OCI-LY7 (cell line): ENCODE measurements at places on chromosomes 7 and 10.

- DNase-seq = no peak
These were observed 117.9 kb downstream of the HIPK2 start for GRCh38 chr7:139659922-139660316.

DNA sequence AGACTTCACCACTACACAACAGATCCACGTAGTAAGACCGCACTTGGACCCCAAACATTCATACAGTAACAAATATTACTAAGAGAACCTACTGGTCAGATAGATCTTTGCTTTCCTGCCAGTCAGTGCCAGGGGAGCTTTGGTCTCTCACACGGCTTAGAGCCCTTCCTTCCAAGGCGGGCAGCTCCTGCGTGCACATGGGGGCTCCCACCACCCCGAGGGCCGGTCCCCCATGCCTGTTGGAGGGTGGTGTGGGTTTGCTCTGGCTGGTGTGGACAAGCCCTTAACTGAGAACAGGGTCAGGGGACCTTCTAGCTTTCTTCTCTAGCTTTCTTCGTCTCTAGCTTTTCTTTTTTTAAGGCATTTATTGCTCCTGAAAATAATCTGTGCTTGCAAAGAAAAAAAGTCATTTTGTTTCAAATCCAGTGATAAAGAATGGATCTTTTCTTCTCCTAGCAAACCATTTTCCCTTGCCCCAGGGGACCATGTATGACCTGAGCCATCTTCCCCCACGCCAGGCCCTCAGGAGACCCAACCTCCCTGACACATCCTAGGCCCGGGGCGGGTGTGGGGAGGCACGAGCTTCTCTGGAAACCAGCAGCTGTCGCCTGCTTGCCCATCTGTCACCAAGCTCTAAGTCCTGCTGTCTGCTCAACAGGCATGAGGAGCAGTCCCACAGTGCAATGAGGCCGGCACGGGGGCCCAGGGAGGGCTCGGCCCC is 591.1 kb downstream of the PTPRN2 start:
- no peak for DNase-seq

- DNase-seq = no peak
These were observed 181.1 kb downstream of the HERPUD2 start for GRCh38 chr7:35513828-35514227.

GRCh38 chr10:98391578-98391991 is 23.4 kb downstream of the PYROXD2 start:
- peak; percentile 25 for DNase-seq

- no peak for DNase-seq
These were observed 13.5 kb upstream of the MGAM2 start for GRCh38 chr7:142098004-142098403.
